ENCODE measurements at places on chromosomes 1 and 21. TPM values are rescaled to one million over a fixed set of nuclear protein-coding genes. Genes with fewer than 3 reads are reported as not detected.

GRCh38 chr21:17631195-17631594, 18.5 kb upstream of the BTG3 start:
- no peak overlapping the region for H3K4me3 ChIP-seq
- no peaks in the 10 kb centered on the region for H3K27me3 ChIP-seq
- H3K4me1 ChIP-seq, result no peaks in the 10 kb centered on the region

- no peaks in the 10 kb centered on the region for H3K36me3 ChIP-seq
- H3K4me1 ChIP-seq, result peaks cover 23% of the 10 kb centered on the region
- no peak overlapping the region for H3K4me3 ChIP-seq
- no peaks in the 10 kb centered on the region for H3K27me3 ChIP-seq
Observed at GRCh38 chr1:10387677-10388386, 11.0 kb upstream of the PGD start.

DNA sequence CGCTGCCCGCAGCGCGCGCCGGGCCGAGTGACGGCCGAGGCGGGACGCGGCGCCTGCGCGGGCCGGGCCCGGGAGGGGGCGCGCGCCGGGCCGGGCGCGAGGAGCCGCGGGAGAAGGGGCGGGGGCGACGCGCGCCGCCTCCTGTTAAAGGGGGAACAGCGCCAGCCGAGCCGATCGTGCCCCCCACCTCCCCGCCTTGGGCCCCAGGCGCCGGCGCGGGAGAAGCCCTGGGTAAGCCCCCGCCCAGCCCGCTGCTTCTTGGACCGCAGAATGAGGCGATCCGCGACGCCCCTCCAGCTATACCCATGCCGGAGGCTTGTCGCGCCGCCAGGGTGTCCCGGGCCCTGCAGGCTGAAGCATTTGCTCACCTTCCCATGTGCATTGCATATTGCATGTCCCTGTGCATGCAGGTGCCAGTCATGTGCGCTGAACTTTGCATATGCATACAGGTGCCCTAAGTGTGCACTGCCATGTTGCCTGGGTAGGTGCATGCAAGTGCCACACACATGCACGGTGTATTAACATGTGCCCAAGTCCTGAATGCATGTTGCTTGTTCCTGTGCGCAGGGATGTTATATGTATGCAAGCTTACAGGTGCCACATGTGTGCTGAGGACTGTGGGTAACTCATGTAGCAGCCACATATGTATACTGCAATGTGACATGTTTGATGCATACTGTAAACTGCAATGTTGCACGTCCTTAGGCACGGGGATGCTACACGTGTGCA, at the start of gene ADGRB2:
Gene ADGRB2, minus strand, starts transcription at position 29 of the 729 bp plus-strand sequence. CDS start 7,119 bp downstream, outside the sequence.
- H3K4me1 ChIP-seq, result peaks cover 48% of the 10 kb centered on the region
- H3K27ac ChIP-seq, result no peak within 1 kb of the TSS
- H3K27me3 ChIP-seq, result no peaks in the 10 kb centered on the region
- no peaks in the 10 kb centered on the region for H3K36me3 ChIP-seq
- H3K4me3 ChIP-seq, result peak within 1 kb of the TSS; percentile 65

GRCh38 chr1:53687901-53688300, 51.1 kb downstream of the GLIS1 start:
- no peak overlapping the region for H3K4me3 ChIP-seq
- no peaks in the 10 kb centered on the region for H3K4me1 ChIP-seq
- no peak for DNase-seq
- H3K36me3 ChIP-seq, result no peaks in the 10 kb centered on the region
- H3K27me3 ChIP-seq, result no peaks in the 10 kb centered on the region
- H3K27ac ChIP-seq, result no peak overlapping the region

- H3K4me1 ChIP-seq, result peaks cover 18% of the 10 kb centered on the region
- no peaks in the 10 kb centered on the region for H3K36me3 ChIP-seq
- peak overlapping the region; percentile 8 for H3K4me3 ChIP-seq
- no peak for DNase-seq
- H3K27ac ChIP-seq, result peak overlapping the region; percentile 59
- no peaks in the 10 kb centered on the region for H3K27me3 ChIP-seq
Observed at GRCh38 chr1:170929412-170929834, 5.9 kb upstream of the MROH9 start.

GRCh38 chr21:45765375-45765774, 121.8 kb downstream of the PCBP3 start:
- no peaks in the 10 kb centered on the region for H3K27me3 ChIP-seq
- no peak overlapping the region for H3K27ac ChIP-seq
- H3K36me3 ChIP-seq, result no peaks in the 10 kb centered on the region
- no peak overlapping the region for H3K4me3 ChIP-seq

GRCh38 chr21:25813917-25814316, 79.1 kb downstream of the GABPA start:
- H3K4me1 ChIP-seq, result peaks cover 8% of the 10 kb centered on the region
- H3K36me3 ChIP-seq, result no peaks in the 10 kb centered on the region
- H3K27me3 ChIP-seq, result no peaks in the 10 kb centered on the region
- no peak for DNase-seq

MYBPH gene
- total RNA-seq, result not detected

NBPF6 gene
- not detected for total RNA-seq

ALPL gene
- 6.6 TPM for total RNA-seq

OR2T11 gene
- not detected for total RNA-seq
